ENCODE measurements at places on chromosomes 4 and X. TPM values are rescaled to one million over a fixed set of nuclear protein-coding genes. Genes with fewer than 3 reads are reported as not detected.

GRCh38 chr4:74624351-74625151 lies 169.8 kb downstream of the BTC start:
- no peak for DNase-seq

DNA sequence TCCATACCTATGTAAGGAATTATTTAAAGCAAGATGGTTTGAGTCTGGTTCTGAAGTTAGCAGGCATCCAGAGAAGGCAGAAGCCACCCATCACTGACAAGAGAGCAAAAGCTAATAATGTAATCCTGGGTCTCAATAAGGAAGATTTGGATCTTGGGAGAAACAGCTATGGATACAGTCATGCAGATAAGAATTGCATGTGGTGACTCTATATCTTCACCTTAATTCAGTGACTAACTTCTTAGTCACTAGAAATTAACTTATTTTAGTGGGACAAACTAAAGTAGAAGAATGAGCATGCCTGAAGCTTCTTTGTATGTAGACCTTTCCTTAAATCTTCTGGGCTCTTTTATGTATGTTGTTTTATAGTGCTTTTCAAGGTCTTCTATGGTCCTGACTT lies 66.6 kb downstream of the ATP10D start:
- no peak for DNase-seq

GRCh38 chrX:153307276-153308178 lies 14.0 kb downstream of the PNMA6F start:
- no peak for DNase-seq

- DNase-seq, result no peak
These were observed 66.3 kb downstream of the C4orf46 start for GRCh38 chr4:158605393-158605792.

PDHA2 gene
- not detected for total RNA-seq

GRCh38 chr4:92101737-92102172 lies 202.0 kb upstream of the GRID2 start:
- DNase-seq, result no peak

FAM236A gene
- total RNA-seq, result not detected

CD38 gene
- 89.6 TPM for total RNA-seq

ARSJ gene
- not detected for total RNA-seq

ZCCHC13 gene
- total RNA-seq, result not detected

Data from activated CD4-positive, alpha-beta T cell treated with anti-CD3 and anti-CD28 coated beads, Interleukin-2, amount 10 ng/mL, durations not matched to agents 24 days and 14 days (primary cell).